ENCODE measurements at places on chromosomes 6 and 20.

DNA sequence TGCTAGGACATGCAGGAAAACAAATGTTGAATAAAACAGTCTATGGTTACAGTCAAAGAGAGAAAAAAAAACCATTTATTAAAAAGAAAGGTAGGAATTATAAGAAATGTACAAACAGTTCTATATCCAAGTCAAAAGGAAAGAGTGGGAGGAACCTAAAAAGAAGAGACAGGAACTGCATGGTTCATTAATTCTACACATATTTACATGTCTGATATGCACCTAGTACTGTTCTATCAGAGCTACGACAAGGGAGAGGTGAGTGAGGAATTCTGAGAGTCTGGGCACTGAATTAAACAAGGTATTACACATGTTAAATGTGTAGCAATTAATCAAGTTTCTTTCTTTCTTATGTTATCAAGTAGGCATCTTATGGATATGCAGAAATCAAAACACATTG, 41.9 kb downstream of the SYCP2 start:
- no peak for DNase-seq

DNA sequence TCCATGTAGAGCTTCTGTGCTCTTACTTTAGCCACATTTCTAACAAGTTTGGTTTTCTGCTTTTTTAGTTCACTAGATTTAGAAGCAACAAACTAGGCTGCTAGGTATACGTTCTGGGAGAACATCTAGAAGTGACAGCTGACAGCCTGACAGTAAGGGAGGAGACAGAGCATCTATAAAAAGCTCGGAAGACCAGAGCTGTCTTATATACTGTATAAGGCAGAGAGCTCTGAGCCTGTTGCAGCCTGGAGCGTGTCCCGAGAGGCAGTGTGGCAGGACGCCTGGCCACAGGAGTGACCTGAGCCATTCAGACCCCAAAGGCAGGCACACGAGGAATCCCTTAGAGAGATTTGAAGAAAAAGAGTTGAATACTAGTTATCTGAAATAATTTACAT, 24.6 kb downstream of the PPP1R14C start:
- DNase-seq, result no peak

DNA sequence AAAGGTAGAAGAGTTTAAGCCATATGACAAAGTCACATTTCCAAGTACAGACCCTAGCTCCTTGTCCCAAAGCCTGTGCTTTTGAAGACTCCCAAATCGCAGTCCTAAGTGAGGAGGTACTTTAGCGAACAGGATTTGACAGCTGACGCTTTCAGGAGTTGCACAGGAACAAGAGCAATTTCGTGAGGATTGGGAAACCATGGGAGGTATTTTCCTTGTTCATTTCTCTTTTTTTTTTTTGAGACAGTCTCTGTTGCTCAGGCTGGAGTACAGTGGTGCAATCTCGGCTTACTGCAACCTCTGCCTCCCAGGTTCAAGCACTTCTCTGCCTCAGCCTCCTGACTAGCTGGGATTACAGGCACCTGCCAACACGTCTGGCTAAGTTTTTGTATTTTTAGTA, 150.6 kb downstream of the MTHFD1L start:
- DNase-seq, result no peak

GRCh38 chr6:78910591-78911171, 43.3 kb downstream of the IRAK1BP1 start:
- peak; percentile 21 for DNase-seq

DNA sequence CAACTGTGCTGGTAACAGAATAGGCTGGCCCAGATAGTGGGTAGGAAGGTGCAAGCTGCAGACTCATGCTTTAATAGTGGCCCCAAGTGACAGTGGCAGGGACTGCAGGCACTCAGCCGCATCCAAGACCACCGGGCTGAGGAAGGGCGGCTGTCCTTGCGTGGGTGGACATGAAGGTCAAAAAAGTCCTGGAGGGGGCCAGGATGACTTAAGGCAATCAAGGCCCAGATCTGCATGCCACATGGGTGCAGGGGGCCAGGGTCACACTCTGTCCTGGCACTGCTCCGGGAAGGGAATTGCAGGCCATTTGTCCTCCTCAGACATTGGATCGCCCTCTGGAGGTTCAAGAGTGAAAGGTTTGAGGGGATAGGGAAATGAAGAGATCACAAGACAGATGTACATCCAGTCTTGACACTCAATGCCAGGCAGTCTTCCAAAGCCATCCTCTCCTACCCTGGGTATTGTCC, 10.4 kb upstream of the VNN2 start:
- no peak for DNase-seq

GRCh38 chr6:6201200-6201599, 119.3 kb downstream of the F13A1 start:
- no peak for DNase-seq

GRCh38 chr6:105872249-105872648, 213.9 kb upstream of the PRDM1 start:
- no peak for DNase-seq

DNA sequence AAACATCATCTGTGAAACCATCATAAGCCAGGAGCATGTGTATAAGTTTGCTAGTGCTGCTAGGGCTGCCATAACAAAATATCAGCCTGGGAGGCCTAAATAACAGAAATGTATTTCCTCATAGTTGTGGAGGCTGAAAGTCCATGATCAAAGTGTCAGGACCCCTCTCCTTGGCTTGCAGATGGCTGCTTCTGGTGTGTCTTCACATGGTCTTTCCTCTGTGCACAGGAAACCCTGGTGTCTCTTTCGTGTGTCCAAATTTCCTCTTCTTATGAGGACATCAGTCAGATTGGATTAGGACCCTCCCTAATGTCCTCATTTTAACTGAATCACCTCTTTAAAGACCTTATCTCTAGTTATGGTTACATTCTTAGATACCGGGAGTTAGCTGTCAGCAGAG, 6.2 kb upstream of the CITED2 start:
- no peak for DNase-seq

GRCh38 chr6:111256646-111257045, 169.3 kb downstream of the SLC16A10 start:
- DNase-seq, result peak; percentile 17

DNA sequence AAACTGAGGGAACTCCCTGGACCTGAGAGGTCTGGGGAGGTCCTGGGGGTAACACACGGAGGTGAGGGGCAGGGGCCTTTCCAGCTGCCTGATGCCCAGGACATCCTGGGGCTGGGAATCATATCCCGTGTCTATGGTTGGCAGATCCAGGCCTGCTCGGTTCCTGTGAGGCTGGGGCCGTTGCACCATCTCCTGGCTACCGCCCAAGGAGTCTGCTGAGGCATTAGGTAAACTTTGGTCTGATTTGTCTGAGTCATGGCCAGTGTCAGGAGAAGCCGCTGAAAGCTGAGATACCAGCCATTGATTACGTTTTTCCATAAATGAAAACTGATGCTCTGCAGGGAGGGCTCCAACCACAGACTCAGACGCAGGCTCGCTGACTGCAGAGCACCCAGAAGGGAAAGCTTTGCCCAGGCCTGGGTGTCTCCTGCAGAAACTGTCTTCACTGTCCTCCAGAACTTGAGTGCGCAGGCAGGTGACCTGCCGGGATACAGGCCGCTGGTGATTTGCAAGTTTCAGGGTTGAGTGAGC, 14.2 kb downstream of the TRAF3IP2 start:
- DNase-seq, result peak; percentile 100

DNA sequence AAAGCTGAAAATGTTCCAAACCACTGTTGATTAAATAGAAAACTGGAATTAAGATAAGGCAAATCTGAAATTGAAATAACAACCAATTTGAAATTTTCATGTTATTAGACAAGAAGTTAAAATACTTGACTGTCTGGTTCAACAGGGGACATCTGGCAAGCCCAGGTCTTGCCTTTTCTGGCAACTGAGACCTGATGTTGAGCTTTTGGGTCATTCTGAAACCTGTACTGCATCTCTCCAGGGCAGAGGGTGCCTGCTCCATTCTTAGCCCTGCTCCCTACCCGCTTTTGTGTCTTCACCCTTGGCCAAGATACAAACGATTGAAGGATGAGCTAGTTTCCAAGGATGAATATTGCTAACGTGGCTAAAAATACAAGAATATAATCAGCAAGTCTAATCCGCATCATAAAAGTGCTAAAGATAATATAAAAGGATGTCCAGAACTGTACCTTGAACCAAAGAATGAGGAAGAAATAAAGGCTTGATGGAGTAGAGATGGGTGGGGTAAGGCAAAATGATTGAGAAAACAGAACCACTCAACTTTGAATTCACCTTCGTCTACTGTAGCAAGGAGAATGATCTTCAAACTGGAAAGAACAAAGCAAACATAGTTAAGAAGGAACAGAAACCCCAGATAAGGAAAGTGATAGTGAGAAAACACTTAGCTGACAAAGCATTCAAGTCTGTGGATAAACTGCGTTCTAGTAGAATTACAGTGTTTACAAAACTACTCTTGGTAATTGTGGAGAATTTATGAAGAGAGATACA, 109.8 kb upstream of the MAN1A1 start:
- no peak for DNase-seq

GRCh38 chr6:139649732-139650131, 275.3 kb upstream of the CITED2 start:
- no peak for DNase-seq

GRCh38 chr6:18585032-18585573, 198.0 kb downstream of the RNF144B start:
- peak; percentile 72 for DNase-seq

- no peak for DNase-seq
These were observed 44.2 kb upstream of the RIPPLY2 start for GRCh38 chr6:83808926-83809325.

GRCh38 chr6:107235511-107235910, 120.2 kb upstream of the BEND3 start:
- no peak for DNase-seq
